ENCODE measurements at places on chromosomes 5 and 9.

DNA sequence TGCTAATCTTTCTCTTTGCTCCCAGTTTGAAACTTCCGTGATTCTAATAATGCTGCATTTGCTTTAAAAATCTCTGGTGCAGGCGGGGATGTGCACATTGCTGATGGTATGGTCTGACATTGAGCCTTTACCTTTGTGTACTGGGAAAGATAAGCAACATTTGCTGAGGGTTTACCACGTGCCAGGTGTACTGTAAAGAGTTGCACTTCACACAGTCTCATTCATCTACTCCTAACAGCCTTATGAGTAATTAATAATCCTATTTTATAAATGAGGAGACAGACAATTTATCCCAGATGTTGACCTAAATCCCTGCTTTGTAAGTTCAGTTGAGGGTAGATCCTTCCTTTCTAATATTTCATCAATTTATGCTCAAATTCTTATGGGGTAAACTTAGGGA, 726 bp upstream of the ADGRV1 start:
- DNase-seq = no peak

DNA sequence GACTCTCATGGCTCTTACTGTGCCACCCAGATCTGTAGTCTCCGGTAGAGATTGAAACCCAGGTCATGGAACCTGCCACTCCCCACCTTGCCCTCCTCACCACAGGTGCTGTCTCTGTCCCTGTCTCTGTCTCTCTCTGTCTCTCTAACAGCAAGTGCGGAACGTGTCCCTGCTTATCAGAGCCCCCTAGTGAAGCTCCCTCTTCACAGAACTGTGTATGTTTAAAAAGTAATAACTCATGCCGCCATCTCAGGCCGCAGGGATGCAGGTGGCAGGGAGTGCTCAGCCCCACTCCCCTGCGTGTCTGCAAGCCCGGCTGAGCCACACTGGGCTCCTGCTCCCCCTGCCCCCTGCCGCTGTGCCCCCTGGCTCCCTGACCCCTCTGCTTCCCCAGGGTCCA, 43.8 kb downstream of the UNC5A start:
- no peak for DNase-seq

- DNase-seq = no peak
These were observed 9.8 kb upstream of the TLX3 start for GRCh38 chr5:171299228-171299627.

- no peak for DNase-seq
These were observed 346.9 kb downstream of the GADD45G start for GRCh38 chr9:89951675-89952074.

- no peak for DNase-seq
These were observed 890 bp downstream of the PIK3R1 start for GRCh38 chr5:68216245-68217046.

GRCh38 chr9:16516891-16517290, 353.6 kb downstream of the BNC2 start:
- no peak for DNase-seq

GRCh38 chr9:17611917-17612316, 33.1 kb downstream of the SH3GL2 start:
- no peak for DNase-seq

DNA sequence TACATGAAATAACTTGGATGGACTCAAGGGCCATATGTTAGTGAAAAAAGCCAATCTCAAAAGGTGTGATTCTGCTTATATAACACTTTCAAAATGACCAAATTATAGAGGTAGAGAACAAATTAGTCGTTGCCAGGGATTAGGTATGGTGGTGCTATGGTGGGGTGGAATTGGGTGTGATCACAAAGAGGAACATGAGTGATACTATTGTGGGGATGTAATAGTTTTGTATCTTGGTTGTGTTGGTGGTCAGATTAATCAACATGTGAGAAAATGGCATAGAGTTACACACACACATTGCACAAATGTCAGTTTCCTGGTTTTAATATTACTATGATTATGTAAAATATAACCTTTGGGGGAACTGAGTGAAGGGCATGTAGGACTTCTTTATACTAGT, 31.9 kb downstream of the CAMK4 start:
- no peak for DNase-seq

GRCh38 chr9:96363175-96363967, 20.1 kb downstream of the SLC35D2 start:
- no peak for DNase-seq

DNA sequence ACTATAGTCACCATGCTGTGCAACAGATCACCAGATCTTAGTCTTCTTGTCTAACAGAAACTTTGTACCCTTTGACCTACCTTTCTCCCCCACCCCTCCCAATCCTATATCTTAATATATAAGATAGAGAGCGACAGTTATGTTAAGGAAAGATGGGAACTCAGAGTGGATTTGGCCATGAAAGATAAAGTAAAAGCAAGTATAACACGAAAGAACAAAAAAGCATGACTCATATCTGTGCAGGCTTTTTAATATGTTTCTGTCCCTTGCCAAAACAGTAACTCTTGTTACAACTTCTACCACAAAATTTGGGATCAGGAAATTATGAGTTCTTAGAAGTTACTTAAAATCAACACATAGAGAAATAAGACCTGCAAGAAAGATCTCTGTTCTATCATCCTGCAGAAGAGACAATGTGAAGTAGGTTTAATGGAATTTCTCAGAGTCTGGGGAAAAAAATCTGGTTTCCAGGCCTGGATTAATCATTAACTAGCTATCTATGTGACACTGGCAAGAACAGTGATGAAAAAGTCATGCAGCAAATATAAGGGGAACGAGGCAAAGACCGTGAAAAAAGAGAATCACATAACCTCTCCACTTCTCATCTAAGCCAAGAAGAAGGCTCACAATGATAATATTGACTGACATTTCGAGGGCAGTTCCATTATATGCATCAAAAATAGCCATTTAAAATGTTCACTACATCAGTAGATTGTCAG, 18.6 kb downstream of the BAAT start:
- DNase-seq = no peak

DNA sequence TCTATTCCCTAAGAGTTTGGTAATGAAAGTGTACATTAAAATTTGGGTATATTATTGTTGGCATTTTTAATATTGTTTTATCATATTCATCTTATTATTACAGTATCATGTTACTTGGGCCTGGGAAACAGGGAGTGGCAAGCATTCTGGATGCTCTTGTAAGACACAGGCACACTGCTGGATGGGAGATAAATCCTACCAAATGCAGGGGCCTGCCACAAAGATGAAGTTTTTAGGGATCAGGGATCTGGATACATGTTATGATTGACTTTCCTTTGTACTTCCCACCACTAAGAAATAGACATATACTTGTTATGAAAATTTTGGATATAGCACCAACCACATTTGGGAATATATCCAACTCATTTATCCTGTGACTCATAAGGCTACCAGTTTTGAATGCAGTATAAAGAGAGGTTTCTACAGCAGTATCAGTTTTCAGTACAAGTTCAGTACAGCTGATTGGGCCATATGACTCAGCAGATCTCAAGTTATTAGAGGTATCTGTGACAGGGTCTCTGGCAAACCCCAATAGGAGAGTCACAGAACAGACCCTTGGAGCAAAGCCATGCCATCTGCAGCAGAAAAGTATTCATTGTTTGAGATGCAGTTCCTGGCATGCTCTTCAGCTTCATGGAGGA, 360.1 kb downstream of the DMAC1 start:
- peak; percentile 23 for DNase-seq

DNA sequence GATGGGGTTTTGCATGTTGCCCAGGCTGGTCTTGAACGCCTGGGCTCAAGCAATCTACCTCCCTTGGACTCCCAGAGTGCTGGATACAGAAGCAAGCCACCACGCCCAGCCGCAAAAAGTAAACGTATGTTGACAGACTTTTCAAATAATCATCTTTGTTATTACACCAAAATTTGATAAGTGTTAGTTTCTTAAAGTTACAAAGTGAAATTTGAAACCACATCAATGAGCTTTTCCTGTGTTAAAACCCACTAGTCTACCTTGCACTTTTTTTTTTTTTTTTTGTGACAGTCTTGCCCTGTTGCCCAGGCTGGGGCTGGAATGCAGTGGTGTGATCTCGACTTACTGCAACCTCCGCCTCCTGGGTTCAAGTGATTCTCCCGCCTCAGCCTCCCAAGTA, 29.9 kb downstream of the SPACA9 start:
- no peak for DNase-seq

DNA sequence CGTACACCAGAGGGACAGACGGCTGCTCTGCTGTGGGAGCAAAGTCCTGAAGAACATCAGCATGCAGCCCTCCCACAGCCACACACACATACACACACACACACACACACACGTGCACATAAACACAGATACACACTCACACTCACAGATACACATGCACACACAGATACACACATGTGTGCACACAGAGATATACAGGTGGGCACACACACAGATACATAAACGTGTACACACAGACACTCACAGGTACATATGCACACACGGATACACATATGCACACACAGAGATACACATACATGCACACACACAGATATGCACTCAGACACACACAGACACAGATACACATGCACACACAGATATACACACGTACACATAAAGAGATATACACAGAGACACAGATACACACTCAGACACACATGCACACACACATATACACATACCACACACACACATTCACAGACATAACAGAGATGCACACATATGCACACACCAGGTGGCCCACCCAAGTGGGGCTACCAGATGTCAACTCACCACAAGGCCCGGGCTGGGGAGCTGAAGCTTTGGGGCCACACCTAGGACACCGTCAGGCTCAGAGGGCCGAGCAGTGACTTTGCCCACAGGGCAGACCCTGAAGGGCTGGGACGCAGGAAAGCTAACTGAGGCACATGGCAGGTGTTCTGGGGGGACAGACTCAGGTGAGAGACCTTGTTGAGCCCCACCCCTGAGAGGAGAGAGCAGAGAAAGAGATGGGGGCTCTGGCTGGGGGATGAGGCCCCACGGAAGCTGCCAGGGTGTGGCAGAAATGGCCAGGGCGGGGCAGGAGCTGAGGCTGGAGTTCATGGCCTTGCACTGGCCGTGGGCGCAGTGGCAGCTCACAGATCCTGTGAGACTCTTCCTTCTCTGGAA, 148.6 kb upstream of the PPP1R26 start:
- no peak for DNase-seq

- no peak for DNase-seq
These were observed 26.1 kb upstream of the MACIR start for GRCh38 chr5:103232393-103232999.

- no peak for DNase-seq
These were observed 49.9 kb upstream of the GAS1 start for GRCh38 chr9:86997156-86997555.

- DNase-seq = no peak
These were observed 2.3 kb downstream of the FAM221B start for GRCh38 chr9:35826071-35826701.

GRCh38 chr5:64767959-64768357, 533 bp downstream of the SREK1IP1 start:
- DNase-seq = no peak

GRCh38 chr9:78298046-78298765, 1.3 kb downstream of the PSAT1 start:
- no peak for DNase-seq

DNA sequence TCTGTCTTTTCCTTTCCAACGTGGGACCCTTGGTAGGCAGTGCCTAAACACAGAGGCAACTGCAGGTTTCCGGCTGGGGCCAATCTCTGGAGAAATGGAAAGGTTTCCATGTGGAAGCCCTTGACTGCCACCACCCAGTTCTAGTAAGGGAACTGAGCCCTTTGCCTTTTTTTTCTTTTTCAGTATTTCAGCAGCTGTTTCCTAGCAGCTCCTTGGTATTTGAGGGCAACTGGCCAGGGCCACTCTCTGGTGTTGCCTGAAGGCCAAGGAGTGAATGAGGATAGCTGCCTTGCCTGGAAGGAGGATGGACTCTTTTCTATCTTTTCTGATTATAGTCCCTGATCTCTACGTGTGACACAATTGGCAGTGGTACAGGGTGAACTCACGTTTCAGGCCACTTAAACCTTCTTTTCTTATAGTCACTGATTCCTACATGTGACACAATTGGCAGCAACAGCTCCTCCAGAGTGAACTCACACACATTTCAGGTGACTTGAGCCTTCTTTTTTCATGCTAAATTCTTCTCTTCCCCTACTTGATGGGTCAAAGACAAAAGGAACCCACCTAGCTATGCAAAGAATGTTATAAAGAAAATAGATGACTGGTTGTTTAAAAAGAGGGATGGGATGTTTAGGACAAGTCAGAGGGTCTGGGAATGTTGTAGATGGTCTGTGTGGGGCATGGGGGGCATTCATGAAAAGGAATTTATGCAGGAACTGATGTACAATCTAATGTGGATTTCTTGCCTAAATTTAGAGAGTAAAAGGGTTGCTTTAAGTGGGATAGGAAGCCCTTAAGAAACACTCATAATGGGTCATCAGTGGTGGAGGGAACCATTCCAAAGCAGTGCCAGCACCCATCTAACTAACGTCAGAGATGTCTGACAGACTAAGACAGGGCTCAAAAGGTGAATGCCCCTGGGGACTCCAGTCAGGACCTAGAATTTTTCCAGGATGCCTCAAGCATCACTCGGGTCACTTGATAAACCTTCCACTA, 190.1 kb downstream of the TMEM232 start:
- DNase-seq = no peak

DNA sequence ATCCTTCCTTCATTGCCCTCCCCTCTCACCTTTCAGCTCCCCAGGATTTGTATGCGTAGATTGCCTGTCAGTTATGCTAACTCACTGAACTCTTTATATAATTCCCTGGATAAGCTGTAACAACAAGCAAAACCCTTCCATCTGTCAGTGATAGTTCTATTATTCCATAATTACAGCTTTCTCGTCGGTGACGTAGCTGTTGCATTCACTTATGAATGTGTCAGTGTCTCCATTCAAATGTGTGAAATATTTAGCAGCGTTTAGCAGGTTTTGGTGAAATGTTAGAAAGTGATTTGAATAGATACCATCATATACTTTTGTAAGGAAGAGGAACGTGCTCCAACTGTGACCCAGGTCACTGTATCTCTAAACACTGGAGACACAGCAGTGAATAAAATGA, 45.2 kb downstream of the PIP5K1B start:
- no peak for DNase-seq

- no peak for DNase-seq
These were observed 26.4 kb downstream of the TRIM14 start for GRCh38 chr9:98092613-98092931.

DNA sequence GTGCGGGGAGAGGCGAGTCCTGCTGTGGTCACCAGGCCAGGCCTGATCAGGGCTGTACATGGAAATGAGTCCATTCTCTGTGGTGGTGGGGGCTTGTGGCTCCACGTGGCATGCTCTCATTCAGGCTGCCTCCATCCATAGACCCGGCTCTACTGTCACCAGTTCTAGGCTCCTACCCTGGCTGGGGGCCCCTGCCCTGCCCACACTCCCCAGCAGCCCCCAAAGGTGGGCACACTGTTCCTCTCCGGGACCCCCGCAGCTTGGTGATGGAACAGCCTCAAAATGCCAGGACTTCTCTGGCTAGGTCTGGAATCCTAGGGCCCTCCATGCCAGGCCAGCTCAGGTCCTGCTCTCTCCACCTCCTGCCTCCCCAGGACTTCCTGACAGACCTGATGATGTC, 111.7 kb downstream of the DAB2IP start:
- no peak for DNase-seq

- no peak for DNase-seq
These were observed 141.3 kb downstream of the IRX1 start for GRCh38 chr5:3736926-3737325.

Data from T1000 (cell line).